ENCODE measurements at places on chromosomes 16 and 17.

GRCh38 chr16:3032624-3033023, 4.1 kb downstream of the BICDL2 start:
- DNase-seq: no peak

- no peak for DNase-seq
Measured at GRCh38 chr16:80693553-80693952, 110.8 kb downstream of the CDYL2 start.

DNA sequence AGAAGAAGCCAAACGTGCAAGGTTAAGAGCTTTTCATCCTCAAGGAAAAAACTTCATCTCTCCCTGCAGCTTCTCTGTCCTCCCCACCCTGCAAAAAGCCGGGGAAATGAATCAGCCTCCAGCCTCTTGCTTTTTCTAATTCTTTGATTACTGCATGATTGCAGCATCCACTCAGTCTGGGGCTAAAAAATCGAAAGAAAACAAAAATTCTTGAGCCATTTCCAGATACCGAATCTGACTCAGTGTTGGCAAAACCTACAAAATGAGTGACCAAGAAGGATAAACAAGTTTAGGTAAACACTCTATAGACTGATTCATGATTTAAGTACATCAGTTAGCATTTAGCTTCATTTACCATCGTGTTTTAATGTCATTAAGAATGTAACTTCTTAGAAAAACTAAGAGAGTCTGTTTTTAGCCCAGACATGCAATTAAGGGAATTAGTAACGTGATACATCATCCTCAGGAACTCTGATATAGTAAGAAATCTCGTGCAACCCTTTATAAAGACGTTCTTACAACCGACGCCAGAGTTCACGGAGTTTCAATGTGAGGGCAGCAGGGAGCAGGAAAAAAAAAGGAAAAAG, 287.3 kb upstream of the FOXF1 start:
- no peak for DNase-seq

DNA sequence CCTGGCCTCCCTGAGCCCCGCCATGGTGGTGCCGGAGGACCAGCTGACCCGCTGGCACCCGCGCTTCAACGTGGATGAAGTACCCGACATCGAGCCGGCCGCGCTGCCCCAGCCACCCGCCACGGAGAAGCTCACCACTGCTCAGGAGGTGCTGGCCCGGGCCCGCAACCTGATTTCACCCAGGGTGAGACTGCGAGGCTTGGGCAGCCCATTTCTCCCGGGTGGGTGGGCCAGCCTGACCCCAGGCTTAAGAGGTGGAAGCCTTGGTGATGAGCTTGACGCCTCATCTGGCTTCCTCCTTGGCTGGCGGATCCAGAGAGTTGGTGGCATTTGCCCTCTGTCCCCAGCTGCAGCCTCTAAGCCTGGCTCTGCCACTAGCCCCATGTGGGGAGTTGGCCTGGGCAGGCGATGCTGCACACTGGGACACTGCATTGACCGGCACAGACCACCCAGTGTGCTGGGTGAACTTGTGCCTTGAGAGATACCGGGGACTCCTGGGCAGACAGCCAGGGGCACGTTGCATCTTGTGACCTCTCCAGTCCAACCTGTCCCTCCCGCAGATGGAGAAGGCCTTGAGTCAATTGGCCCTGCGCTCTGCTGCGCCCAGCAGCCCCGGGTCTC, 3.0 kb downstream of the CDT1 start:
- DNase-seq: no peak

GRCh38 chr16:80273635-80274538, 266.9 kb upstream of the DYNLRB2 start:
- DNase-seq: no peak

- no peak for DNase-seq
Measured at GRCh38 chr17:9125722-9126121, 104.4 kb downstream of the NTN1 start.

- no peak for DNase-seq
Measured at GRCh38 chr16:47927330-47927729, 228.5 kb downstream of the ABCC12 start.

DNA sequence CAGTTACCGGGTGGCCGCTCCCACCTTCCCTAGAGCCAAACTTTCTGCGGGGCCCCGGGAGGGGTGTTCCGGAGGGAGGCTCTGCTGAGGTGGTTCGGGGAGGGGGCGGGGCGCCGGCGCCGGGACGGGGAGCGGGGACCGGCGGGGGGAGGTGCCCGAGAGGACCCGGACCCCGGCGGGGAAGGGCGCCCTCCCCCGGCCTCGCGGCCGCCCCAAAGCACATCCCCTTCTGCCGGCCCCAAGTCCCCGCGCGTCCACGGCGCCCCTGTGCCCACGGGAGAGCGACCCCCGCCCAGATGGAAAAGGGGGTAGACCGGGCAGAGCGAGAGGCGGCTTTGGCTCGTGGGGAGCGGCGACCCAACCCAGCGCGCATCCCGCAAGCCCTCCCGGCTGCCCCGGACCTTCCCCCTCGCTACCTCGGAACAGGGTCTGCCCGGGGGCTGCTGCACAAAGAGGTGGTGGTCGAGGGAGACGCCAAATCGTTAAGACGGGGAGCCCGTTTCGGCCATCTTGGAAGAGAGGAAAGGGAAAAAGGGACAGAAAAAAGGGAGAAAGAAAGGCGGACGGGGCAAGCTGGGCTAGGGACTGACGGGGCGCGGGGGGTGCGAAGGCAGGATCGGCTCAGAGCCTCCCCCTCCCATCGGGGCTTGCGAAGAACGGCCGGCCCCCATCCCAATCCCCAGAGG, 530 bp downstream of the PCGF2 start:
- no peak for DNase-seq

DNA sequence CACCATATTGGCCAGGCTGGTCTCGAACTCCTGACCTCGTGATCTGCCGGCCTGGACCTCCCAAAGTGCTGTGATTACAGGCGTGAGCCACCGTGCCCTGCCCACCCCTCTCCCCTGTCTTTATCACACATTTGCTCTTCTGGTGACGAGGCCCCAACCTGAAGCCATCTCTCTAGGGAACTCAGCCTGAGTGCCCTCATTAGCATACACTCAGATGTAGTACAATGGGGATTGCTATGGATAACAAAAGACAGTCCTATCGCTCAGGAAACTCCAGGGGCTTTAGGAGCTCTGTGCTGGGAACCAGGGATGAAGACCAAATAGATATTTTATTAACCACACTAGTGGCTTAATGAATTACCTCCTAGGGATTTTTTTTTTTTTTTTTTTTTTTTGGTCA, 100.7 kb downstream of the MARF1 start:
- DNase-seq: no peak

DNA sequence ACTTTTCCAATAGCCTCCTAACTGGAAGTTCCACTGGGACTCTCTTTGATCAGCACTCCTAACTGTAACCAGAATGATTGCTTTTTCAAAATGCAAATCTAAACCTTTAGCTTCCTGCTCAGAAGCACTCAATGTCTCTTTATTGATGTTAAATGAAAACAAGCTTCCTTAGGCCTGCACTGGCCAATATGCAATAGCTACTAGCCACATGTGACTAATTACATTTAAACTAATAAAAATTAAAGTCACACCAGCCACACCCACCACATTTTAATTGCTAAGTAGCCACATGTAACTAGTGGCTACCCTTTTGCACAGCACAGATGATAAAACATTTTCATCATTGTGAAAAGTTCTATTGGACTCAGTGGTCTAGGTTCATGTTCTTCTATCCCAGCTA, 31.8 kb downstream of the FAM20A start:
- no peak for DNase-seq

DNA sequence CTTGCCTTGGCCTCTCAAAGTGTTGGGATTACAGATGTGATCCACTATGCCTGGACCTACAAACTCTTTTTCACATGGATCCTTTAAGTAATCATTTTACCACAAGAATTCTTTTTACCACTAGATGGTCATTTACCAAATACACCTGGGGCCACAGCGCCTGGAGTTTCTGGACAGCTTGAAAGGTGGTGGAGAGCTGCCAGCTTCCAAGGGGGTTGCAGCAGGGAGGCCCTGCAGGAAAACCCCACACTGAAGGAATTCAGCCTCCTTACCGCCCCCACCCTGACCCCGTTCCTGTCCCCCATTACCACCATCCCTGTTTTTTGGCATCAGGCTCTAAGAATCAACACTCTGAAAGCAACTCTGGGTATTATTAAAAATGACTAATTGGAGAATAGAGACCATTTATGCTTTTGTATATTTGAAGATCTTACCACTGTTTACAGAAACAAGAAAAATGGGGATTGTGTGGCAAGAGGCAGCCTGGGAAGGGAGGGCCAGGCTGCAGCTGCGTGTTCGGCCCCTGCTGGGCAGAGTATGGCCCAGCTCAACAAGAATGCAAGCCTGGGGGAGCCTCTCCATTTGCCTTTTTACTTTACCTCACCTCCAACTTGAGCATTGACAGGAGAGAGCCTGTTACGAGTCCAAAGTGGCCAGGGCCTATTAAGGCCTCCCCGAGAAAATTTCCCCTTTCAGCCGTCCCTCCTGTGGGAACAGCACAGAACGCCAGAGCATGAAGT, 209.9 kb downstream of the ZFHX3 start:
- no peak for DNase-seq

- no peak for DNase-seq
Measured at GRCh38 chr17:62681061-62681938, 53.8 kb downstream of the MRC2 start.

- no peak for DNase-seq
Measured at GRCh38 chr17:28550858-28551257, 1.6 kb downstream of the UNC119 start.

DNA sequence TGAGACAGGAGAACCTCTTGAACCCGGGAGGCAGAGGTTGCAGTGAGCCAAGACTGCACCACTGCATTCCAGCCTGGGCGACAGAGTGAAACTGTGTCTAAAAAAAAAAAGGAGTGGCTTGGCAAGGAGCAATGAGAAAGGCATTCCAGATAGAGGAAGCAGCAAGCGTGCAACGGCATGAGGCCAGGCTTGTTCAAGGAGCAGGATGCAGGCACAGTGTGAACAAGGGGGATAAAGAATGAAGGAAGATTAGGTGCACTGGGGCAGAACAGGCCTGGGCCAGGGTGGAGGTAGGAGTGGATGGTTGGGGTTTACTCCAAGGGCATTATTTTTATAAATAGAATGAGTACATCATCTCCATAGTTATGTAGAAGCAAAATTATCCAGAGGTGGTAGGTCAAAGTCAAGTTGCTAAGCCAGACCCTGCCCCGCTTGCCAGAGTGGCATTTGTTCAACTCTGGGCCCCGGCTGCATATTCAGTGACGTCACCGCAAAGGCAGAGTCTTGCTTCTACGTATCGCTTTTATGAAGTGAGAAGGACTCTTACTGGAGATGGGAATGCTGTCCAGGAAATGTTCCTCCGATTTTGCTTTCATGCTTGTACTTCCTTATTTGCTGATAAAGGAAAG, 100.2 kb downstream of the KATNIP start:
- no peak for DNase-seq

DNA sequence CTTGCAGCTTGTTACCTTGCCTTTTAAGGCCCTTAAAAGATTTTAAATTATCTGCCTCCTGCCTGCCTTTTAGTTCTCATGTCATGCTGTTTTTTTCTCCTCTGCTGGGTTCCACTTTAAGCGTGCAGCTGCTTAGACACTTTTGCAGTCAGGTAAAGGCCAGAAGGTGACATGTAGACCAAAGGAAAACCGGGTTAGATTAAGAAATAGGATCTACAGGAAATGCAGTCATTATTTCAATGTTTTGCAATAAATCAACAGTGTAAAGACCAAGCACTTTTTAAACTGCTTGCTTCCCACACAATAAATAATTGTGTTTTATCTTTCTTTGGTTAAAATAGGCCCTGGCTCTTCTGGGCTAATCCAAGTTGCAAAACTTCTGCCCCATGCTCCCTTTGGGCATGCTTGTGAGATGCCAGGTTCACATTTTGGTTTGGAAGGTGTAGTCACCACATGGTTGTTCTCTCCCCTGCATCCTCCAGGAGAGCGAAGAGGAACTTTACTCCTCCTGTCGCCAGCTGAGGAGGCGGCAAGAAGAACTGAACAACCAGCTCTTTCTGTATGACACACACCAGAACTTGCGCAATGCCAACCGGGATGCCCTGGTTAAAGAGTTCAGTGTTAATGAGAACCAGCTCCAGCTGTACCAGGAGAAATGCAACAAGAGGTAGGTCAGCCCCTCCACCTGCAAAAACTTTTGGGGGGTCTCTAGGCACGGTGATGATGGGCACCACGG, 54.9 kb downstream of the SDR42E1 start:
- no peak for DNase-seq

- DNase-seq: no peak
Measured at GRCh38 chr17:31488264-31488981, 96.9 kb downstream of the RAB11FIP4 start.
